Stimulated activated CD8-positive, alpha-beta memory T cell treated with anti-CD3 and anti-CD28 coated beads, Interleukin-15, amount 100 ng/mL, for 4 hours (primary cell): ENCODE measurements at places on chromosomes 11 and 22.

GRCh38 chr11:45168366-45169130 is 22.1 kb downstream of the PRDM11 start:
- no peak for DNase-seq

- no peak for DNase-seq
These were observed 6.0 kb upstream of the OR52E6 start for GRCh38 chr11:5847711-5848110.

- no peak for DNase-seq
These were observed 294.6 kb downstream of the BUD13 start for GRCh38 chr11:116478205-116478604.

DNA sequence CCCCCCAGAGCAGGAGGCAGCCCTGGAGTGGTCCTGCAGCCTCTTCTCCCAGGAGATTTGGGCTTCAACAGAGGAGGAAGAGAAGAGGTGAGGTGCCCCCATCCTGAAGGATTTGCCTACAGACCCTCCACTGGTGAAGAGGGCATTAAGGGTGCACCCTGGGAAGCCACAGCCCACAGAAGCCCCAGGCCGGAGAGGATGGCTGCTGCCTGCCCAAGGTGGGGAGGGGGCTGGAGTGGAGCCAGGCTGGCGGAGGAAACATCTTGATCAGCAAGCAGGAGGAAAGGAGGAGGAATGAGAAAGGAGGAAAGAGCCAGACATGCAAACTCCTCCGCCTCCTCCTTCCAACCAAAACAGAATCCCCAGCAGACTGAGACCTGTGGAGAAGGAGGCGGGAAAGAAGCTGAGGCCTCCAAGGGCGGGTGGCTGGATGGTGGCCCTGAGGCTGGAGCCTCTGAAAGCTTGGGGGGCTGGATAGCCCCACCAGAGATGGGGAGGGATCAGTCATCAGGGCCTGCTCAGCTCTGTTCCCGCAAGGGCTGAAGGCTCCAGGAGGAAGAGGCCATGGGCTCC is 31.3 kb downstream of the ARRB1 start:
- no peak for DNase-seq

GRCh38 chr11:133563505-133564025 is 31.3 kb upstream of the OPCML start:
- no peak for DNase-seq

GRCh38 chr22:27677905-27678458 is 123.6 kb downstream of the MN1 start:
- no peak for DNase-seq

- no peak for DNase-seq
These were observed 453.5 kb downstream of the OPCML start for GRCh38 chr11:133078591-133079404.

DNA sequence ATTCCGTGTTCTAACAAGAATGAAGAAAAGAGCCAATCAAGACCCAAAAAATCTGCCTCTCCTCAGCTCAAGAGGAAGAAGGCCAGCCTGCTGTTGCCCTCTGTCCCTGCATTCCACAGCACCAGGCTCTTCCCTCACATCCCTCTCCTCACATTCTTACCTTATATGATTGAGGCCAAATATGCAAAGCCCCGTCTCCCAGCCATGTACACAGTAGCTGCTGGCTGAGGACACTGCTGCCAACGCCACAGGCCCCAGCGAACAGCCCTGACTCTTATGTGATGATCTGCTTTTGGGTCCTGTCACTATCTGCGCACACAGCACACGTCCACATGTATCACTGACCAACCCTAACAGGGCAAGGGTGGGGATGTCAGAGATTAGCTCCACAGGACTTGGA is 60.2 kb downstream of the MICAL3 start:
- no peak for DNase-seq

- DNase-seq: no peak
These were observed 1.5 kb downstream of the PTGDR2 start for GRCh38 chr11:60854140-60854846.

DNA sequence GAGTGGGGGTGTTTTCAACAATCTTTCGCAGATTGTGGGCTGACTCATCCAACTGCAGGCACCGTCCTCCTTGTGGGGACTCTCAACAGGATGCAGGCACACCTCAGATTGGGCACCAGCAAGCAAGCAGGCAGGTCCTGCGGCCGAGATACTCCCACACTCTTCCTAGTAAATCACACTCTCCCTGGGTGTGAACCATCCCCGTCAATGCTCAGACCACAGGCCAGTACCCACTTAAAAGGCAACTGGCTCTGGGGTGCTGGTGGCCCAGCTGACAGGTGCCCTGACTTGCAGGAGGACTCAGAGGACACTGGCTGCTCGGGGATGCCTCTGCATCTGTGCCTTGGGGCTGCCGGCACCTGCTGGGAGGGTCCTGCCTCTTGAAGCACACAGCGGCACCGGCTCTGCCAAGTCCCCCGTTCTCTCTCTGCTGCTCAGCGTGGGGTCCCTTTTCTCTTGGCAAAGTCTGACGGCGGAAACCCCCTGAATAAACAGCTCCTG is 282.5 kb downstream of the CTTN start:
- DNase-seq: no peak

GRCh38 chr11:515131-515530 is 8.1 kb upstream of the RNH1 start:
- DNase-seq: no peak

DNA sequence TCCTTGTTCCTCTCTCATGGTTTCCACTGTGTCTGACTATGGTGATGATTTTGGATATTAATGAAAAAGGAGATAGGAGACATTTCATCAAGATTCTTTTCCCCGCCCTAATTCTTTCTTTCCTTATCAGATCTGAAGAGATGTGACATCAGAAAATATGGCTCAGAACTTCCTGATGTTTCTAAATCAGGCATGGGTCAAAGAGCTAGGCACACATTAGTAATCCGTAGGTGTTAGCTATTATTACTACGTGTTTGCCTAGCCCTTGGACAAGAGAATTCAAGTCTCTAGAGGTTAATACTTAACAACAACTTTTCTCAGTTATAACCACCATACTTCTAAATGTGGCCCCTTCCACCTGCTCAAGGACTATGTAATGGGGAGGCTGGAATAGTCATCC is 5.8 kb downstream of the JOSD1 start:
- DNase-seq: no peak

- no peak for DNase-seq
These were observed 12.8 kb downstream of the PMM1 start for GRCh38 chr22:41576877-41577276.

GRCh38 chr11:20824773-20825172 is 155.4 kb downstream of the NELL1 start:
- no peak for DNase-seq

GRCh38 chr22:24128631-24129262 is 52.5 kb upstream of the SUSD2 start:
- no peak for DNase-seq

DNA sequence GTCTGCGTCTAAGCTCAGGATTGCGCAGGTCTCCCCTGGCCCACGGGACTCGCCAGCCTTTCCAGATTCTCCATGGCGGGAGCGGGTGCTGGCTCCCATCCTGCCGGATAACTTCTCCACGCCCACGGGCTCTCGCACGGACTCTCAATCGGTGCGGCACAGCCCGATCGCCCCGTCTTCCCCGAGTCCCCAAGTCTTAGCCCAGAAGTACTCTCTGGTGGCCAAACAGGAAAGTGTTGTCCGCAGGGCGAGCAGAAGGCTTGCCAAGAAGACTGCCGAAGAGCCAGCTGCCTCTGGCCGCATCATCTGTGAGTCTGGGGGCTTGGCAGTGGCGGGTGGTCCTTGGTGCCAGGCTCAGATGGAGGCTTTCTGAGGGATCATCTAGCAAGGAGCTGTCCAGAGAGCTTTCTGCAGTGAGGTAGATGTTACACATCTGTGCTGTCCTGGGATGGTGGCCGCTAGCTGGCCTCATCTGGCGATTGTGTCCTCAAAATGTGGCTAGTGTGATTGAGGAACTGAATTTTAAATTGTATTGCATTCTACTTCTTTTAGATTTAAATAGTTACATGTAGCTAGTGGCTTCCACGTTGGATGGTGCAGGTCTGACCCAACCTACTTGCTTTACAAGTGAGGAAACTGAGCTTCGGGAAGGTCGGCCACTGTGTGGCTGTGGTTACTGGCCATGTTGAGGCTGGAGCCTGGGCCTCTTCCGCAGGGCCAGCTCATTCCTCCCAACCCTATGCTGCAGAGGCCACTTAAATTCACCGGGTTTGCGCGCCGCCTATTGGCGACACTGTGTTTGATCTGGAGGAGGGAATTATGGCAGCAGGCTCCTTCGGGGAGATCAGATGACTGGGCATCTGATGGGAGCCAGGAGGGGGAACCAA is 6.7 kb downstream of the INCENP start:
- DNase-seq: no peak

- DNase-seq: no peak
These were observed 148.3 kb upstream of the POU2AF2 start for GRCh38 chr11:111097191-111097590.

GRCh38 chr22:17824457-17824856 is 50.2 kb upstream of the BID start:
- DNase-seq: no peak

DNA sequence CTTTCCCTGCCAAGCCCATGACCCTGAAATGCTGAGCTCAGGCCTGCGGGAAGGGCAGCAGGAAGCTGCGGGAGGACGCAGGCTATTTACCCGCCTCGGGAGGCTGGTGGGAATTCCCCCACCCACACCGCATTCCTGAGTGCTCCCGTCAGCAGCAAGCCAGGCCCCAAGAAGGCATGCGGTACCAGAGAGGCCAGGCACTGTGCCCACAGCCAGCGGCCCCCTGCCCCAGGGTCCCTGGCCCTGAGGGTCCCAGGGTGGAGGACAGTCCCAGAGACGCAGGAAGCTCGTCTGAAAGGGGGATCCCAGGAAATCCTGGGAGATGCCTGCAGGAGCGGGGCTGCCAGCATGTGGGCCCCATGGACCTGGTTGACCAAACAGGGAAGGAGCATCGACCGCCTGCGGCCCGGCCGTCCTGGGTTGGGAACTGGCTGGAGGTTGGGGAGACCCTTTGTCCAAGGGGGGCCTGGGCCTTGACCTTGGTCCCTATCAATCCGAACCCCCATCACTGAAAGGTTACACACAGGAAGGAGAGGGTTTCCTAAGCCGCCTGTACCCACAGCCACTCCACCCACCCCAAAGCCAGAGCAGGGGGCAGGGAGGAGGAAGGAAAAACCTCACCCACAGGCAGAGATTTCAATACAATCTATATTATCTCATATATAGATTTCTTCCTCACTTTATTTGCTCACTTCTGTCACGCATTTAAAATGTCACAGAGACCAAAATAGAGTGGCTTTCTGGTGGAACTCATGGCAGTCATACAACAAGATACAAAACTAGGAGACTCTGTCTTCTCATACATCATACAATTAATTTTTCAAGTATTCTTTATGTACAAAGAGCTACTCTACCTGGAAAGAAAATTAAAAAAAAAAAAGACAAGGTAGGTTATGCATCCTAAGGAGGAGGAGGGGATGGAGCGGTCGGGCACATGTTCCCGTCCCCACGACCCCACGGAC is 17.1 kb downstream of the MAFF start:
- no peak for DNase-seq

DNA sequence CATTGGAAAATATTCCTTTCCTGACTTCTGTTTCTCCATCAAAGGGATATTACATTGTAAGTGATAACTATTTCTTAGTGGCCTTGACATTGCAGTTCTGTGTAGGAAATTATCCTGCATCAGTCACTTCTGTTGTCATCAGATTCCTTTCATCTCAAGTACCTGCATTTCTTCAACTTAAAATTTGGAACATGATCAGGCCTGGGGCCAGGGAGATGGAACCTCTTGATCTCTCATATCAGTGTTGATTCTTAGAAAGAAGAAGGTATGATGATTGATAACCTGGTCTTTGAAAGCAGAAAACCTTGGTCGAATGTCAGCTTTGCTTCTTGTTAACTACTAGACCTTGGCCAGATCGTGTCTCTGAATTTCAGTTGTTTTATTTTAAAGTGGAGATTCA is 93.6 kb downstream of the NAV2 start:
- DNase-seq: no peak

DNA sequence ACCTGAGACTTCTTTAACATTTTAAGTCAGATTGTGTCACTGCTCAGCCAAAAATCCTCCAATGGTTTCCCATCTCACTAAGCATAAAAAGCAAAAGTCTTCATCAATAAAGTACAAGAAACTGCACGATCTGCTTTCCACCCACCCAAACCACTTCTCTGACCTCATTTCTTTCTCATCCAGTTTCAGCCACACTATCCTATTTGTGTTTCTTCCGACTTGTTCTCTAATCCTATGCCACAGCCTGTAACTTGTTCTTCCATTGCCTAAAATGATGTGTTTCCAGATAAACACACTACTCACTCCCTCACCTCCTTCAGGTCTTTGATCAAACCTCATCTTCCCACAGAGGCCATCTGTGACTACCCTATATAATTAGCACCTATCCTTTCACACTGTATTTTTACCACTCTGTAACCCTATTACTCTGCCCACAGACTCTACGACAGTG is 28.4 kb downstream of the ARHGAP32 start:
- no peak for DNase-seq

DNA sequence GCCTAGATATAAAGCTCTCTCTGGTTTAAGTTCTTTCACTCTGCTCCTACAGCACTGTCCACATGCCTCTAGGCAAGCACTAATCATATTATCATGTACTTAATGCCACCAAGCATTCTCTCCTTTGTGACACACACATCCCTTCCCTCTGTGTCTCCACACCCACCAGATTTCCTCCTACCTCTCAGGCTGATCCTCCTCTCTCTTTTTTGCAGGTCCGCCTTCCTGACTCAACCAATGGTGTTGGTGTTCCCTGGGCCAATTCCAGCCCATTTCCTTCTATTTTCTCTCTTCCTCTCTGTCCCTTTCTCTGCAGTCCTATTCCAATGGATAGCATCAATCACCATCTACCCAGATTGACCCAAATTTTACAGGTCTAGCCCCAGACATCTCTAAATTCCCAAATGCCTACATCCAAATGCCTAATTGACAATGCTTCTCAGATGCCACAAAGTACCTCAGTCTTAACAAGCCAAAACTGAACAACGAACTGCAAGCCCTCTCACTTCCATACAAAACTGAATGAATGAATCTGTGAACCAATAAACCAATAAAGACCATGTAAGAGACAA is 504 bp upstream of the ZNF215 start:
- DNase-seq: no peak

- DNase-seq: no peak
These were observed 61.1 kb downstream of the ZBTB16 start for GRCh38 chr11:114120606-114121005.

DNA sequence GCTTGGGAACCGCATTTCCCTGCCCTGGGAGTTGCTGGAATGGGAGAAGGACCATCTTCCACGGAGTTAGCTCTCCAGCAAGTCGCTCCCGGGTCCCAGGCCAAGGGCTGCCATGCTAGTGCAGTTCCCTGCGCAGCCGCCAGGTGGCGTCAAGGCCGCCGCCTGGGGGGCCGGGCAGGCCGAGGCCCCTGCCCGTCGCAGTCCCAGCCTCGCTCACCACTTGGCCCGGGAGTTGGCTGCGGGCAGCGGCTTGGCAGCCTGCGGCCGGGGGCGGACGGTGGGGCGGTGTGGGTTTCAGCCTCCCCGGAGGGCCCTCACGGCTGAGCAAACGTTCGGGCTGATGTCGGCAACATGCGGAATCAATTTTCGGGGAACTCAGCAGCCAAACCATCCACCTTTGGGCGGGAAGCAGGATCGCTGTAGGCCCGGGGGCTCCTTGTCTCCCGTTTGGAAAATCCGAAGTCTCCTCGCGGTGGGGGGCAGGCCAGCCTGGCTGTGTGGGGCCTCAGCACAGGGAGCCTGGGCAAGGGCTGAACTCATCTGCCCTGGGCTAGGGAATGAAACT is 415.1 kb downstream of the SOX6 start:
- DNase-seq: no peak
